CD4-positive, alpha-beta memory T cell (primary cell): ENCODE measurements at places on chromosomes 4 and X. TPM values are rescaled to one million over a fixed set of nuclear protein-coding genes. Genes with fewer than 3 reads are reported as not detected.

The HSFX4 gene
- not detected for total RNA-seq

- no peaks in the 10 kb centered on the region for H3K27me3 ChIP-seq
- DNase-seq: no peak
- H3K4me1 ChIP-seq: no peaks in the 10 kb centered on the region
- no peak overlapping the region for H3K27ac ChIP-seq
- H3K4me3 ChIP-seq: no peak overlapping the region
These were observed 34.4 kb downstream of the PTCHD1 start for GRCh38 chrX:23369027-23369426.

GRCh38 chr4:113394730-113395530 is 345.5 kb downstream of the ANK2 start:
- H3K27me3 ChIP-seq: peaks cover 6% of the 10 kb centered on the region
- DNase-seq: peak; percentile 75

DNA sequence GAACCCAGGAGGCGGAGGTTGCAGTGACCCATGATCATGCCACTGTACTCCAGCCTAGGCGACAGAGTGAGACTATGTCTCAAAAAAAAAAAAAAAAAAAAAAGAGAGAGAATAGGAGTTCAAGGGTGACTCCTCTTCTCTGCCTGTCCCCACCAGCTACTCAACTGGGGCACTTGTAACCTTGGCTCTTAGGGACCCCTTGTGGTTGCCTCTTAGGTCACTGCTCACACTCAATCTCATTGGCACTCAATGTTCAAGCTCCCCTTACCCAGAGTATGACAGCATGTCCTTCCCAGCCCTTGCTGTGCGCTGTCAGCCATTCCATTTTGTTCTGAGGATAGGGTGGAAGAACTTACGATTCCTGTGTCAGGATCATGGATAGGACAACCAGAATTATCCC is 82.4 kb upstream of the BEND4 start:
- no peak overlapping the region for H3K4me3 ChIP-seq
- no peaks in the 10 kb centered on the region for H3K27me3 ChIP-seq
- H3K36me3 ChIP-seq: no peaks in the 10 kb centered on the region

The PDZD4 gene
- total RNA-seq: 4.4 TPM

DNA sequence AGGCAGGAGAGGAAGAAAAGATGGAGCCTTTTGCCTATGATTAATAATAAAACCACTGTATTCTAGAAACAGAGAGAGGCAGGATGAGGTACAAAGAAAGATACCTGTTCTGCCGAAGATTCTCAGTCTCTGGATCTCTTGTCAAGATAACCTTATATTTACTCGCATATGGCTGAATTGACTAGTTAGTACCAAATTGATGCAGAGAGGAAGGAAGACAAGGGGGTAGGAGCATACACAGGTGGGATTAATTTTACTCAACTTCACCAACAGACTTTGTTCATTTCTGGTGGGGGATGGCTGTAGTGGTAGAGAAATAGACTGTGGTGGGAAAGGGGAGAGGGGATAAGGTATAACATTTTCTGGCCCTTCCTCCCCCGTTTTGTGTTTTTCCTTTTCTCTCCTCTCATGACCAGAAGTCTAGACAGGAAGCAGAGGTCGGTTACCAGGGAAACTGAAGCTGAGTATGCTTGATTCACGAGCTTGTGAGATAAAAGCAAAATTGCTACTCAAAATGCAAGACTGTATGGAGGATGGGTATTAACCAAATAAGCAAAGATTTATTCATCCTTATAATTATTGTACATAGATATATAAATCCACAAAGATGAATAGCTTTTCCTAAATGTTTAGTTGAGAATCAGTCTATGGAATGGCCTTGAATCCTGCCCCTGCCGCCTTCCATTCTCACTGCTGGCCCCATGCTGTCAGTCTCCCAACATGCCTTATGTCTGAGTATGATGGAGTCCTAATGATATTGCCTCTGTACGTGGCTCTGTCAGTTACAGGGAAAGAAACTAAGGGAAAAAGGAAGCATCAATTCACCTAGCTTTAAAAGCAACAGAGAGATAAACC is 17.8 kb upstream of the PAGE2B start:
- peaks cover 16% of the 10 kb centered on the region for H3K4me1 ChIP-seq
- no peaks in the 10 kb centered on the region for H3K27me3 ChIP-seq

GRCh38 chr4:83378419-83378818 is 43.8 kb upstream of the HPSE start:
- no peaks in the 10 kb centered on the region for H3K27me3 ChIP-seq
- no peak overlapping the region for H3K4me3 ChIP-seq
- no peak overlapping the region for H3K27ac ChIP-seq
- H3K36me3 ChIP-seq: no peaks in the 10 kb centered on the region

The INTS6L gene
- 46.0 TPM for total RNA-seq

DNA sequence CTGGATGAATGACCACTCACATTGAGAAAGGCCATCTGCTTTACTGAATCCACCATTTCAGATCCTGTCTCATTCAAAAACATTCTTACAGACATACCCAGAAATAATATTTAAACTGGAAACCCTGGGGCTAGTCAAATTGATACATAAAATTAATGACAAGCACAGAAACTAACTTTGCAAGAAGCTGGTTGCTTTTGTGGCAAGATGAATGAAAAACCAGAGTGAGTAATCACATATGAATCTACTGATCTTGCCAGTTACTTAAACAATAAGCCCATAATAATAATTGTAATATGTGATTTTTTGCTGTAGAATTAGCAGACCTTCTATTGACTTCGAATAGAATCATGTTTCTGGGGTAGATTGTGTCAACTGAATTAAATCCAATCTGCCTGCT is 235.1 kb downstream of the PPARGC1A start:
- no peaks in the 10 kb centered on the region for H3K27me3 ChIP-seq
- DNase-seq: no peak

GRCh38 chr4:95066050-95066449 is 308.3 kb downstream of the BMPR1B start:
- no peaks in the 10 kb centered on the region for H3K36me3 ChIP-seq
- no peak for DNase-seq
- no peak overlapping the region for H3K27ac ChIP-seq
- no peaks in the 10 kb centered on the region for H3K27me3 ChIP-seq

The FHDC1 gene
- total RNA-seq: 0.11 TPM

GRCh38 chr4:168930413-168931196 is 79.5 kb downstream of the CBR4 start:
- H3K36me3 ChIP-seq: no peaks in the 10 kb centered on the region
- H3K27me3 ChIP-seq: no peaks in the 10 kb centered on the region
- no peak for DNase-seq

GRCh38 chr4:153514001-153514526 is 47.9 kb downstream of the TMEM131L start:
- peaks cover 61% of the 10 kb centered on the region for H3K4me1 ChIP-seq
- no peak for DNase-seq
- H3K27me3 ChIP-seq: no peaks in the 10 kb centered on the region
- H3K4me3 ChIP-seq: no peak overlapping the region
- no peak overlapping the region for H3K27ac ChIP-seq

GRCh38 chrX:100928660-100929613 is at the start of gene XKRX:
TSS of gene XKRX (minus strand) at chrX:100928917. CDS start at chrX:100928304, 613 bp downstream.
- peak within 1 kb of the TSS; percentile 35 for H3K4me3 ChIP-seq
- no peaks in the 10 kb centered on the region for H3K27me3 ChIP-seq
- no peak within 1 kb of the TSS for H3K27ac ChIP-seq

- no peaks in the 10 kb centered on the region for H3K4me1 ChIP-seq
- no peak overlapping the region for H3K27ac ChIP-seq
- DNase-seq: no peak
- no peaks in the 10 kb centered on the region for H3K36me3 ChIP-seq
- no peaks in the 10 kb centered on the region for H3K27me3 ChIP-seq
These were observed 437.2 kb upstream of the ZFP42 start for GRCh38 chr4:187558391-187558790.

DNA sequence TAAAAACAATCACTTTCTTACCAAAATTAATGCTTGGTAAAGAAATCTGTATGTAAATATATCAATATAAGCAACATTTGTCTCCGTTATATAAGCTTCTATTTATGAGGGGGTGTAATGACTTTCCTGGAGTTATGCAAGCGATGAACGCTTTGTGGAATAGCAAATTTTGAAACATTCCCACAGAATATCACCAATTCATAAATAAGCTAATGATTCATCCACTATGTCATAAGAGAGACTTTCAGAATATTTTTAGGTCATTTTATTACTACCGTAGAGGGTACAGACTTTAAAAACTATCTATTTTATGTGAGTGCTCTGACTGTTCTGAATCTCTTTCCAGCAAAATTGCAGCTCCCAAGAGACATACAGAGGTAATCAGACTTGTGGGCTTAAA is 179.5 kb upstream of the FTHL17 start:
- no peaks in the 10 kb centered on the region for H3K36me3 ChIP-seq
- no peaks in the 10 kb centered on the region for H3K4me1 ChIP-seq
- no peak overlapping the region for H3K4me3 ChIP-seq
- H3K27me3 ChIP-seq: no peaks in the 10 kb centered on the region
- no peak overlapping the region for H3K27ac ChIP-seq
- no peak for DNase-seq

- no peak overlapping the region for H3K4me3 ChIP-seq
- H3K36me3 ChIP-seq: no peaks in the 10 kb centered on the region
- no peak for DNase-seq
- H3K27me3 ChIP-seq: no peaks in the 10 kb centered on the region
- H3K4me1 ChIP-seq: no peaks in the 10 kb centered on the region
- H3K27ac ChIP-seq: no peak overlapping the region
These were observed 31.0 kb upstream of the SLC25A4 start for GRCh38 chr4:185112104-185112503.

The MGARP gene
- total RNA-seq: 0.23 TPM

GRCh38 chr4:629915-630641 is 4.7 kb downstream of the PDE6B start:
- no peaks in the 10 kb centered on the region for H3K4me1 ChIP-seq
- H3K4me3 ChIP-seq: no peak overlapping the region
- no peak overlapping the region for H3K27ac ChIP-seq
- H3K27me3 ChIP-seq: no peaks in the 10 kb centered on the region

- no peak overlapping the region for H3K4me3 ChIP-seq
- no peaks in the 10 kb centered on the region for H3K36me3 ChIP-seq
- DNase-seq: no peak
- no peak overlapping the region for H3K27ac ChIP-seq
These were observed 32.8 kb downstream of the MGARP start for GRCh38 chr4:139247241-139247640.

DNA sequence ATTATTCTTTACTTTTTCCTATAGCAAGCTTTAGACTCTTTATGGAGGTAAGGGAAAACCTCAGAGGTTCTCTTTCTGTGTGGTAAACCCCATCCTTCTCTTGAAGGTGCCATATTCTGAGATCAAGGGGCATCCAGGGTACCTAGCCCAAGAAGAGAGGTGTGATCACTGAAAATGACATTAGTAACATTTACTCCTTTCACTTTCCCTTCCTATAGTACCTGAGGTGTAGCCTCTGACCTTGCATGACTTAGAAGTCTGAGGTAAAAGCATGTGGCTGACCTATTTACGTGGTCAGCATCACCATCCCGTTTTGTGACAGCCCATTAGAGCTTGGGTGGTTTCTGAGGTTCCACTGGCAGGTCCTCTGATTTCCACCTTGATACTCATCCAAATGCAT is 25.7 kb downstream of the SGMS2 start:
- no peak overlapping the region for H3K4me3 ChIP-seq
- no peaks in the 10 kb centered on the region for H3K27me3 ChIP-seq
- DNase-seq: no peak
- H3K27ac ChIP-seq: no peak overlapping the region
- no peaks in the 10 kb centered on the region for H3K36me3 ChIP-seq
